Stimulated activated CD4-positive, alpha-beta T cell treated with anti-CD3 and anti-CD28 coated beads, Interleukin-2, amount 100 ng/mL, for 48 hours (primary cell): ENCODE measurements at places on chromosomes 6 and 20.

- no peak for DNase-seq
Measured at GRCh38 chr6:36603222-36604089, 9.3 kb downstream of the SRSF3 start.

GRCh38 chr20:1854246-1854645, 41.0 kb upstream of the SIRPA start:
- no peak for DNase-seq

DNA sequence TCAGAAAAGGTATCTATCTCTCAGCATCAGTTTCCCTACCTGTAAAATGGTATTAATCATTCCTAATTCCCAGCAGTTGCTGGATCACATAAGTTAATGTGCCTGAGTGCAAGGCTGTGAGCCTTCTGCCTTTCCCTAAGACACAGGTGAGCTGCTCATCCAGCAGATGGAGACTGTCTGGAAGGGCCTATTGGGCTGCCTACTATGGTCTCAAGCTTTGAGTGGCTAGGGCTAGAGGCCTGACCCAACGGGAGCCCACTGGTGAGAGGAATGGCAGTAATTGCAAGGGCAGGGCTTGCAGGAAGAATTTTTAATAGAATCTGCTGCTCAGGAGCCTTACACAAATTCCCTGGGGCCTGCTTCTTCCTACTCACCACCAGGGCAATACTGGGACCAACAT, 4.3 kb downstream of the KHDC1 start:
- no peak for DNase-seq

DNA sequence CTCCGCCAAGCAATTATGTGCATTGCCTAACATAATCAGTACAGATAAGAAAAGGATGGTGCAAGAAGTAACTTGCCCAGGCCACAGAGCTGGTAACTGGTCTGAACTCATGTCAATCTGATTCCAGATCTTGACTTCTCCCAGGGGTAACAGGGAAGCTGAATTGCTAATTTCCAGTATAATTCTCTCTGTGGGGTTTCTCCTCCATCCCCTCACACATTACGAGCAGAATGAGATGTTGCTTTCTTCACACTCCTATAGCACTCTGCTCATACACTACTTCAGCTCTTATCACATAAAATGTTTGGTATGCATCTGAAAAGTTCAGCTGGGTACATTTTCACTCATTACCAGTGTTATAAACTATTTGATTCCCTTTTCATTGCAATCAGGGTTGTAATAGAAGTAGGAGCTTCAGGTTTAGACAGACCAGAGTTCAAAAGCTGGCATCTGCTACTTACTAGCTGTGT, 24.0 kb upstream of the LRRC1 start:
- no peak for DNase-seq

DNA sequence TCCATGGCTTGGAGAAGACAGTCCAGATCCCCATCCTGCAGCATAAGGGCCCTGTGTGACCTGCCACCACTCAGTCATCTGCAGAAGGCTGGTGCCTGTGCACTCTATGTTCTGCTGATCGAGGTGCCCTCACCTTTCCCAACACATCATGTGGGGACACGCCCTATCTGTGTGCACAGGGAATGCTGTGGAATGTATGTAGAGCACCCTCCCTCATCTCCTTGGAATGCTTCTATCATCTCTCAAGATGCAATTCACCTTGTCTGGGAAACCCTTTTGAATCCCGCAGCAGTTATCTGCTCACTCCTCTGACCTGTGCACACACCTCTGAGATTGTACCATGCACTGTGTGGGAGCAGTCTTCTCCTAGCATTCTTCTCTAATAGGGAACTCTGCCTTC, 207.2 kb upstream of the SSTR4 start:
- no peak for DNase-seq

- no peak for DNase-seq
Measured at GRCh38 chr20:52056203-52057062, 135.1 kb downstream of the ZFP64 start.
